ENCODE measurements at places on chromosomes 16 and 17. TPM values are rescaled to one million over a fixed set of nuclear protein-coding genes. Genes with fewer than 3 reads are reported as not detected.

CCDC154 gene
- total RNA-seq = 1.7 TPM

ST6GALNAC1 gene
- total RNA-seq = 6.1 TPM

ZNF624 gene
- total RNA-seq = 2.0 TPM

PRDM7 gene
- not detected for total RNA-seq

FSCN2 gene
- 0.19 TPM for total RNA-seq

TNS4 gene
- total RNA-seq = not detected

DNA sequence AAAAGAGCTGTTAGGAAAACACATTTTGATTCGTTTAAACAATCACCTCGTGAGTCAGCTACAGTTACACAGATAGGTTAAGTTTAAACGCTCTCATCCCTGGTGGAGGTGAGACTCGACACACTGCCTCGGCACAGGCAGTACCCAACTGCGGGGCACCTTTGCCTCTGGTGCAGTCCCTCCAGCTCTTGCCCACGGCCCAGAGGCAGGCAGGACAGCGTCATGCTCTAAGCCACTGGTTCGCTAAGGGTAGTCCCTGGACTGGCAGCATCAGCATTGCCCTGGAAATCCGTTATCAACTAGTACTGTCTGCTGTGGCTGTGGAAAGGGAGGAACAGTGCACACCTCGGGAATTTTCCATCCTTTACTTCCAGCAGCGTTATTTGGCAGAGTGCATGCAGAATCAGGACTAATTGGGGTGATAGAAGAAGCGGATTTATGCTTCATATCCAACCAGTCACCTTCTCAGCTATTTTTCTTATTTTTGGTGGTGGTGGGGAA is 3.7 kb upstream of the PIK3R6 start:
- DNase-seq = no peak

- no peak for DNase-seq
Measured at GRCh38 chr17:81891303-81891552, 158 bp downstream of the ALYREF start.

GRCh38 chr16:29745121-29745852 is 503 bp downstream of the C16orf54 start:
- DNase-seq = no peak

DNA sequence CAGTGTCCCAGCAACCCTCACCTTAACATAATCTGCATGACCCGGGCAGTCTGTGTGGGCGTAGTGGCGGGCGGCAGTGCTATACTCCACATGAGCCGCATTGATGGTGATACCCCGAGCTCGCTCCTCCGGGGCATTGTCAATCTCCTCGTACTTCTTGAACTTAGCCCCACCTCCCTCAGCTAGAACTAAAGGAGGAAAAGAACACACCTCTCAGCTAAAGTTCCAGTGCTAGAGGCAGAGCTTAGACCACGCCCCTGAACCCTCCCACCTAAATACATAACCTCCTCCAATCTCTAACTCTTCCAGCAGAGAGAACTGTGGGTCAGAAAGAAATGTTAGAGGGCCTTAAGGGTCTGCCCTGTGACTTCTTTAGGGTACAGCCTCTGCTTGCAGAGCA is 855 bp downstream of the TUFM start:
- no peak for DNase-seq

DNA sequence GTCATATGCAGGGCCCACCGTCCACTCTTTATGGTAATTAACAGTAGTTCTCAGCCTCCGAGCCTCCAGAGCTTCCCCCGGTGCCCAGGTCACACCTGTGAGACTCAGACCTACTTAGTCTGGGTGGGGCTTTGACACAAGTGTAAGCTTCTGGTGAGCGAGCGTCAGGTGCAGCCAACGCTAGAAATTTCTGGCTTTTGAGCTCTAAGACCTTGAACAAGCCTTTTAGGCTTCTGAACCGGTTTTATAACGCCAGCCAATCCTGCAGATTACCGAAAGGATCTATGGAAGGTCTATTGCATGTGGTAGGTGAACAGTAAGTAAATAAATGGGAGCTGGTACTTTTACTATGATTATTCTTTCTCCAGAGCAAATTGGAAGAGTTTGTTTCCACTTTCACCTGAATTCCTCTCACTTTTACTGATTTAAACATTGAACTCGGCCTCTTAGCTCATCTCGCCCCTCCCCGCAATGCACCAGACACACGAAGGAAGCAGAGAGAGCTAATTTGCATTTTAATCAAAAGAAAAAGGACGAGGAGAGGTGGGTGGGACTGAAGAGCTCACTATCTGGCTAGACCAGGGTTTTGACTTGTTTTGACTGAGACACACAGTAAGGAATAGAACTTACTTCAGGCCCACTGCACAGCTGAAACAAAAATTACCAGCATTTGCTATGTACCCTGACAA is 47.1 kb downstream of the ABAT start:
- no peak for DNase-seq

- no peak for DNase-seq
Measured at GRCh38 chr16:15966836-15967546, 17.6 kb downstream of the ABCC1 start.

GRCh38 chr16:73864868-73865267 is 431.7 kb upstream of the PSMD7 start:
- no peak for DNase-seq

- no peak for DNase-seq
Measured at GRCh38 chr17:47218896-47219430, 9.8 kb downstream of the MYL4 start.

DNA sequence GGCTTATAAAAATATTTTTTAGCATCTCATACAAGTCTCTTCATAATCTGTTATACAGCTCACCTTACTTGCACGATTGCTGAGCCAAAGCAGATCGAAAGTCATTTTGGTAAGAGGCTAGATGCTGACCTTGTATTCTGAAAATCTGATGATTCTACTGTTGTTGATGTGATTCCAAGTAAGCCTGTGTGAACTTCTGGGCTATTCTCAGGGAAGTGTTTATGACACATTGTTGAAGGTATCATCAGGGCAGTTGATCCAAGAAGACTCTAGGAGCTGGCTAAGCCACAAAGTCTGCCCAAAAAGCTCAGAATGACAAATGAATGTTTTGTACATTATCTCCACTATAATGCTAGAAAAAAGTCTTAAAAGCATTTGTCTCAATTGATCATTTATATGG is 16.0 kb downstream of the OMG start:
- DNase-seq = no peak

DNA sequence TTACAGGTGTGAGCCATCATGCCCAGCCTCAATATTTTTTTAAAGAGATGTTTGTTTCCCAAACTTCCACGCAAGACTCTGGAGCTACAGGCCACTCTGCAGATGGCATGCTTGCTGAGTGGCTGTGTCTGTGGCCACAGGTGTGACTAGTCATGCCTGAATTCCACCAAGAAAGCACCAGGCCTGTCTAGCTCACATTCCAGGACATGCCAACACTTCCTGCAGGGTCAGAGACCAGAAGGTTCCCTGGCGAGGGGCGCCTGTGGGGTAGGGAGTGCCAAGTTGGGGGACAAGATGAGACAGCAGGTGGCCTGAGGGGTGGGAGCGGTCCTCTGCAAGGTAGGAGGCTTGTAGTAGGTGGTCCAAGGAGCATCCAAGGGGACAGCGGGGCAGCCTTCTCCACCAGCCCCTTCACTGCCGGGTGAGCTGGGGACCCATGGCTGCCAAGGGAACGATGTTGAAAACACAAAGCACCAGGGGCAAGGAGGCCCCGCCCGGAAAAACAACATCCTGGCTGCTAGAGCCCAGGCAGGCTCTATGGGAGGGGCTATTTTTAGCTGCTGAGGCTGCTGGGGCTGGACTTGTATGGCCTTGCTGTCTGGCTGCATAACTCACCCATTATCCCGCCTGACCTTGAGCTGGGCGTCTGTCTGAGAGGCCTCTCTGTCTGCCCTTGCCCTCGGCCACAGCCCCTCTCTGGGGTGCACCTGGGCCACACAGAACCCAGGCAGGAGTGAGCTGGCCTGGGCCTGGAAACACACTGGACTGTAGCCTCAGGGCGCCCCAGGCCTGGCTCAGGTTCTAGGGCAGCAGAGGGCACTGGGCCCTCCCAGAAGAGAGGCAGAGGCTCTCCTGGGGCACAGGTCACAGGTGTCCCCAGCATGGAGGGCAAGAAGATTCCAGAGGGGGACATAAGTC is 5.7 kb downstream of the TRIM47 start:
- DNase-seq = peak; percentile 88

DNA sequence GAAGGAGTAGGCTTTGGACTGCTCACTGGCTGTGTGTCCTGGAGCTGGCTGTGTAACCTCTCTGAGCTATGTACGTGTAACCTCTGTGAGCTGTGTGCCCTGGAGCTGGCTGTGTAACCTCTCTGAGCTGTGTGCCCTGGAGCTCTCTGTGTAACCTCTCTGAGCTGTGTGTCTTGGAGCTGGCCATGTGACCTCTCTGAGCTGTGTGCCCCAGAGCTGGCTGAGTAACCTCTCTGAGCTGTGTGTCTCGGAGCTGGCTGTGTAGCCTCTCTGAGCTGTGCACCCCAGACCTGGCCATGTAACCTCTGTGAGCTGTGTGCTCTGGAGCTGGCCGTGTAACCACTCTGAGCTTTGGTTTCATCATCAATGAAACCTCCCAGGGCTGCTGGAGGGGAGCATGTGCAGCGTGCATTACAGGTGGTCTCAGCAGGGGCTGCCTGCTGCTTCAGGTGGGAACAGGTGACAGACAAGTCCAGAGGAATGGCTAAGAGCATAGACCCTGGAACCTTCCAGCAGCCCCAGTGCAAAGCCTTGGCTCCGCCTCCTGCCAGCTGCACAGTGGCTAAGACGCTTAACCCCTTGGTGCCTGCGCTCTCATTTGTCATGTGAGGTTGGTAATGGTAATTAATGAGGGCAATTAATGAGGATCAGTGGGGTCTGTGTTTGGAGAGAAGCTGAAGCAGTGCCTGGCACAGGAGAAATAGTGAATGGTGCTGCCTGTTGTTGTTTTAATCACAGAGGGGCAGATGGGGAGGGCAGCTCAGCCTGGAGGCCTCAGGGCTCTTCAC is 86.7 kb downstream of the KATNIP start:
- DNase-seq = no peak

GRCh38 chr16:4217204-4218131 is 24.4 kb downstream of the SRL start:
- DNase-seq = peak; percentile 79

DNA sequence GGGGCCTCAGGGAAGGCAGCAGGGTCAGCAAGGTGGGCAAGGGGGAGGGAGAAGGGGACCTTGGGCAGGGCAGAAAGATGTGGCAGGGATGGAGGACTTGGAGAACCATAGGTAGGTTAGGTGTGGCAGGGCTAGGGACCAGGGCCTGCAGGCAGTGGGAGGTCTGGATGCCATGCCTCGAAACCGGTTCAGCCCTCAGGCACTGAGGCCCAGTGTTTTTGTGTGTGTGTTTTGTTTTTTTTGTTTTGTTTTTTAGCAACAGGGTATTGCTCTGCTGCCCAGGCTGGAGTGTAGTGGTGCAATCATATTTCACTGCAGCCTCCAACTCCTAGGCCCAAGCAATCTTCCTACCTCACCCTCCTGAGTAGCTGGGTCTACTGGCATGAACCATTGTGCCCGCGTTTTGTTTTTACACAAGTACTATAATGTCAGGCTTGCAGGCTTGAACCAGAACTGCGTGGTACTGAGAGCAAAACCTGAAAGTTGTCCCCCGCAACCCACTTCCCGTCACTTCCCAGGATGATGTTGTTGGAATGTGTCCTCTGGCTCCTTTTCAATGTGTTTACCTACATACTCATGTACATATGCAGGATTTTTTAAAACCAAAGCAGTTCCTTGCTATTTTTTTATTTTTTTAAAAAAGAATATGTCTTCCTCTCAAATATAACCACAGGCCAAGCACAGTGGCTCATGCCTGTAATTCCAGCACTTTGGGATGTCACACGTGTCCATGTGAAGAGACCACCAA is 12.4 kb downstream of the ODAD4 start:
- no peak for DNase-seq

- DNase-seq = peak; percentile 90
Measured at GRCh38 chr16:70685938-70686375, at the start of gene MTSS2. Gene MTSS2 (minus strand): TSS chr16:70686053. CDS start chr16:70685791, 262 bp downstream.

DNA sequence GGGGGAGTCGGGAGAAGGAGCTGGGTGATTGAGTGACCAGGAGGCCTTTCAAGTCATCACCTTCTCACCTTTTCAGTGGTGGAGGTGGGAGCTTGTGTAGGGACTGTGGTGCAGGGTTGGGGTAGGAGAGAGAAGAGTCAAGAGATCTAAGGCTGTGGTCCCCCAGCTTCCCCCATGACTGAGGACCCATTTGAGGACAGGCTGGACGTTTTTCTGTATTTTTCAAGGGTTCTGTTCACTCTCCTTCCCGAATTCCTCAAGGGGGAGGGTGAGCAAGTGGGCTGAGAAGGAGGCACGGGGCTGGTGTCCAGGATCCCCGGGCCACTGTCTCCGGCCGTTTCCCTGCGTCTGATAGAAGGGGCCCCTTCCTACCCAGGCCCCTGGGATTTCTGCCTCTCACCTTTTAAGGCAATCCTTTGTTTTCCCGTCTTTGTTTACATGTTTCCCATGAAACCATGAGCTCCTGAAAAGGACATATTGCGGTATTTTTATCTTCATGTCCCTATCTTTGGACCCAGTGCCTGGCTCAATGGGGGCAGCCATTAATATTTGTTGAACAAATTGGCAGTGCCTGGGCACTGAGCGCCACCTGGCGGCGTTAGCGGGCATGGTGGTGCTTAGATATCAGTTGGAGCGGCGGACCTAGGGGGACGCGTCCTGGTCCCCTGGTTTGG is 9.2 kb upstream of the CD300A start:
- peak; percentile 93 for DNase-seq

DNA sequence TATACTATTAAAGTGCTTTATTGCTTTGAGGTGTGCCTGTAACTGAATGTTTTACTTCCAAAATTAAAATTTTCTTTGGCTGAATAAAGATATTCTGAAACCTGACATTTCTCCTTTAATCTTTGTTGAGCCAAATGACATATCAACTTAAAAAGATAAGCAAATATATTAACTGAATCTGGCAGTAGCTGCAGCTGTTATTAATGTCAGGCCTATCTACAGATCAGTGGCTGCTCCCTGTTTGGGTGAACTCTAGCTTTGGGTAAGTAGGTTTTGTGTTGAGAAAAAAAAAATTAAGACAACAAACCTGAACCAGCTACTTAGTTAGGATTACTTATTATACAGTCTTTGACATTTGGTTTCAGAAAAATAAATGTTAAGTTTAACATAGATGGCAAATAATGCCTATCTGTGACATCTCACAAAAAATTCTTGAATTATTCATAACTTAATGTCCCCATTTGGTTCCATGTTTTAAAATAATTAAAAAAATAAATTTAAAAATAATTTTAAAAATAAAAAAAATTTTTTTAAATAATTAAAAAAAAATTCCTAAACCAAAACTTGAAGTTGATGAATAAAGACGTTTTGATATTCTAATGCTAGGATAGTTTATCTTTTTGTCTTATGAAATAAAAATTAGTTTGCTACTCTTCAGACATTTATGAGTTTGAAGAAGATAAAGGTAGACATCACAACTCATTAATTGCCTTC is 19.8 kb downstream of the CPD start:
- no peak for DNase-seq

DNA sequence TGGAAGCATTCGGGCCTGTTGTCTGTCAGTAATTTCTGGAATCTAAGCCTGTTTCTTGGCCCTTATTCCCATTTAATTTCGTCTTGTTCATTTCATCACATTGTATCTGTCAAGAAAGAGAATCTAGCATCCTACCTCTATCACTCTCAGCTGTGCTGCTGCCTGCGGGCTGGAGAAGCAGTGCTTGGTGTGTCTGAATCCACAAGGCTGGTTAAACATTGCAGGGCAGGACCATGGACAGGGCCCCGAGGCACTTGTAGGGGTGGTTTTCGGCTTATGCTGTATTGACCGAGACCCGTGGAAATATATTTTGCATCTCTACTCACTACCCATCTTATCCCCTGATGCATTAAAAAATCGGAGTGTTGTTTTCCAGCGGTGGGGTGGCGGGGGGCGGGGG is 3.1 kb downstream of the RAB11FIP4 start:
- DNase-seq = no peak

- no peak for DNase-seq
Measured at GRCh38 chr17:42720996-42721583, 23.8 kb downstream of the EZH1 start.

GRCh38 chr17:20086416-20087076 is 77.4 kb downstream of the SPECC1 start:
- no peak for DNase-seq

Data from Right ventricle myocardium inferior (tissue), 1 donor.